ENCODE measurements at places on chromosomes 16 and 17.

GRCh38 chr16:12998361-12999085 lies 97.1 kb downstream of the SHISA9 start:
- H3K36me3 ChIP-seq = no peaks in the 10 kb centered on the region
- no peaks in the 10 kb centered on the region for H3K27me3 ChIP-seq
- H3K4me3 ChIP-seq = no peak overlapping the region
- DNase-seq = no peak
- no peaks in the 10 kb centered on the region for H3K4me1 ChIP-seq
- no peak overlapping the region for H3K27ac ChIP-seq

DNA sequence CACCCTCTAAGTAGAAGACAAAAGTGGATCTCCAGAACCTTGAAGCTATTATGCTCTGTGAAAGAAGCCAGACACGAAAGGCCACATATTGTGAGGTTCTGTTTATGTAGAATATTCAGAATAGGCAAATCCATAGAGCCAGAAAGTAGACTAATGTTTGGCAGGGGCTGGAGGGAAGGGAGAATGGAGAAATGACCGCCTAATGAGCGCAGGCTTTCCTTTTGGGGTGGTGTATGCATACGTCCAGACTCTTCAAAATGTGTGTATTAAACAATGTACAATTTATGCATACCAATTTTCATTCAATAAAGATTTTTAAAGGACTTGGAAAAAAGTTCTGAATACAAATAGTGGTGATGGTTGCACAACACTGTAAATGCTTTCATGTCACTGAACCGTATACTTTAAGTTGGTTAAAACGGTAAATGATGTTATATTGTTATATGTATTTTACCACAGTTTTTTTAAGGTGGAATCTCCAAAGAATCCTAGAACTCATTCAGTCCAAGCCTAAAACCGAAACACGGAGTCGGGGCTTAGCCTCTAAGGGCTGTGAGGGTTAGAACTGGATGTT lies 397.4 kb downstream of the SOX9 start:
- no peaks in the 10 kb centered on the region for H3K4me1 ChIP-seq
- no peaks in the 10 kb centered on the region for H3K36me3 ChIP-seq
- DNase-seq = no peak
- H3K27me3 ChIP-seq = peaks cover 26% of the 10 kb centered on the region

GRCh38 chr16:3754081-3754703 lies 36.9 kb upstream of the TRAP1 start:
- H3K4me3 ChIP-seq = no peak overlapping the region
- no peaks in the 10 kb centered on the region for H3K27me3 ChIP-seq
- peaks cover 88% of the 10 kb centered on the region for H3K36me3 ChIP-seq
- H3K4me1 ChIP-seq = no peaks in the 10 kb centered on the region
- no peak for DNase-seq
- H3K27ac ChIP-seq = no peak overlapping the region

DNA sequence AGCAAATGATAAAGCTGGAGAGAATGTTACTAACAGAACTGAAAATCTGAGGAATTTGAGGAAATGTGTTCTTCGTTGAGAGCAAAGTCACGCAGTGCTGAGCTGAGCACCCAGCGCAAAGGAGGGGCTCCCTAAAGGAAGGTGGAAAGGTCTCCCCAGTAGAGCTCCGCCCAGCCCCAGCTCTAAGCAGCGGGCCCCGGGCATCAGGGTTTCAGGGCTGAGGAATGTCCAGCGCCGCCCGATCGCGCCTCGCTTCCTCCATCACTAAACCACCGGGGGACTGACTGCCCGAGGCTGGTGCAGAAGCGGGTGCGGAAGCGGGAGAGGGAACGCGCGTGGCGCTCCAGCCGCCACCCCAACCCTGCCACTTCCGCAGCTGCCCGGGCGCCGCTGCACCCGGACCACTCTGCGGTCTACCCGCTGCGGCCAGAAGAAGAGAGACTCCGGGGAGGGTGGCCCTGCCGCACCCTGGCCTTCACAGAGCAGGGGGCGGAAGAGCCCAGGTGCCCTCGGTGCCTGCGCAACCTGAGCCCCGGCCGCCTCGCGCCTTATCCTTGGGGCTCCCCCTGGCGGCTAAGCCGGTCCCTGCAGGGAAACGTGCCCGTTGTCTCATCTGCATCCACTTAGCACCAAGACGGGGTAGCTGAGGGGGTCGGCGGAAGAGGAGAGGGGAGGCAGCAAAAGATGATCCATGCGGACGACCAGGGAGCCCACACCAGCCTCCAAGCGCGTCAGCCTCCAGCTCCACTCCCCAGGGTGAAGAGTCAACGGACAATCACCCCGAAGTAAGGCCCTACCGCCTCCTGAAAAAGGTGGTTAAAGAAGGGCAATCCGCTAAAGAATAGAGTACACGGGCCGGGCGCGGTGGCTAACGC lies 12.4 kb upstream of the GUCY2D start:
- DNase-seq = peak; percentile 81
- H3K27me3 ChIP-seq = no peaks in the 10 kb centered on the region
- H3K36me3 ChIP-seq = no peaks in the 10 kb centered on the region
- H3K4me3 ChIP-seq = peak overlapping the region; percentile 49
- H3K4me1 ChIP-seq = peaks cover 21% of the 10 kb centered on the region

DNA sequence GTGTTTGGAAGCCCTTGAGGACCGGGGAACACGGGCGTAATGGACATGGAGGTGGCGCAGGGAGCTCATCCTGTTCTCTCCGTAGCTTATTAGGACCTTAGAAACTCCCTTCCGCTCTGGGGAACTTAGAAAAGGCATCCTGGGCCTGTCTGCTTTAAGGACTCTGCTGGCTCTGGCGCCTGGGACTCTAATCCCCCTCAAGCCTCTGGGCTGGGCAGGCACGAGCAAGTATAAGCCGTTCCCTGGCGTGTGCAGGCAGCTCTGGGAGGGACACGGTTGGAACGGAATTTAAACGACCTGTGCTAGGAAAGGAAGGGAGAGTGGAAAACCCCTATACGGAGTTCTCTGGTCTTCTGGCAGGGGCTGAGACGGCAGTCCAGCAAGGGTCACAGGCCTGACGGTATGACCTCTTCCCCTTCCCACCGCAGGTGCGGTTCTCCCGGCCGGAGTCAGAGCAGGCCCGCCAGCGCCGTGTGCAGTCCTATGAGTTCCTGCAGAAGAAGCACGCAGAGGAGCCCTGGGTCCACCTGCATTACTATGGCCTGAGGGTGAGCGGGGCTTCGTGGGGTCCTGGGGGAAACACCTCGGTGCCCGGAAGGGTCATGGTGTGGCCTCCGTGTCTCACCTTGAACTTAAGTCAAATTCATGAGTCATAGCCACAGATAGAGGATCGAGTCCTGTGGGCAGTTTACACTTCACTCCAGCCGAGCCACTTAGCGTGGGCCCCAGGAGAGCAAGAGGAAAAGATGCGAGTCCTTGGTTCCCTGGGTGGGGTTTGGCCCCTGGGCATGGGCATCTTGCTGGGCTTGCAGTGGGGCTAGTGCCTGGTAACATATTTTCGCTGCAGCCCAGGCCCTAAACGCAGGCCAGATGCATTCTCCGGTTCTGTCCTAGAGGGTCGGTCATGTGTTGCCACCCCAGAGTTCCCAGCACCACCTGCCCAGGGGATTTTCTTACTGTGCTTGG lies 17.7 kb downstream of the POLR3E start:
- no peaks in the 10 kb centered on the region for H3K4me1 ChIP-seq
- no peak overlapping the region for H3K4me3 ChIP-seq
- no peaks in the 10 kb centered on the region for H3K36me3 ChIP-seq
- H3K27me3 ChIP-seq = no peaks in the 10 kb centered on the region
- no peak for DNase-seq

DNA sequence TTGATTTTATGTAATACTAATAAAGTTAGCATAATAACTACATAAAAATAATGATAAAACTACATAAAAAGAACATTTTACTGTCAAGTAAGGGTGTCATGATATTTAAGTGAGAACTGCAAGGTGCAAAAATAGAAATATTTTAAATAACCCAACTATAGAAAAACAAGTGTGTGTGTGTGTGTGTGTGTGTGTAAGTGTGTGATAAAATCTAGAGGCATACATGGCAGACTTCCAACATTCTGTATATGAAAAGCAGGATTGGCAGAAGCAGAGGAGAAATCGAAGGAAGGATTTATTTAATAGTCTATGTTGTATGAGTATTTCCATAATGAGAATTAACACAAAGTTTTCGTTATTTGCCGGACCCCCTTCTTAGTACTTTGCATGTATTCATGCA lies 334.1 kb downstream of the KCNJ2 start:
- no peak overlapping the region for H3K4me3 ChIP-seq
- peaks cover 7% of the 10 kb centered on the region for H3K4me1 ChIP-seq
- no peaks in the 10 kb centered on the region for H3K36me3 ChIP-seq
- DNase-seq = no peak

Measured in left lung (tissue), 14 donors.